H4 (cell line): ENCODE measurements at places on chromosomes 1 and 21. TPM values are rescaled to one million over a fixed set of nuclear protein-coding genes. Genes with fewer than 3 reads are reported as not detected.

KCNK2 gene
- 0.60 and 1.7 TPM in 2 replicates for total RNA-seq

CYP2J2 gene
- total RNA-seq, result 6.1 and 6.5 TPM in 2 replicates

GRCh38 chr1:185155600-185156287 is 1.0 kb downstream of the TRMT1L start:
- no peak for DNase-seq

- peak; percentile 5 for DNase-seq
Observed at GRCh38 chr21:21624674-21625073, 626.5 kb downstream of the NCAM2 start.

GRCh38 chr1:69410893-69411292 is 156.8 kb upstream of the LRRC7 start:
- no peak for DNase-seq

SLC45A3 gene
- 4.3 and 7.1 TPM in 2 replicates for total RNA-seq

MROH7 gene
- total RNA-seq, result not detected in 2 replicates

DNA sequence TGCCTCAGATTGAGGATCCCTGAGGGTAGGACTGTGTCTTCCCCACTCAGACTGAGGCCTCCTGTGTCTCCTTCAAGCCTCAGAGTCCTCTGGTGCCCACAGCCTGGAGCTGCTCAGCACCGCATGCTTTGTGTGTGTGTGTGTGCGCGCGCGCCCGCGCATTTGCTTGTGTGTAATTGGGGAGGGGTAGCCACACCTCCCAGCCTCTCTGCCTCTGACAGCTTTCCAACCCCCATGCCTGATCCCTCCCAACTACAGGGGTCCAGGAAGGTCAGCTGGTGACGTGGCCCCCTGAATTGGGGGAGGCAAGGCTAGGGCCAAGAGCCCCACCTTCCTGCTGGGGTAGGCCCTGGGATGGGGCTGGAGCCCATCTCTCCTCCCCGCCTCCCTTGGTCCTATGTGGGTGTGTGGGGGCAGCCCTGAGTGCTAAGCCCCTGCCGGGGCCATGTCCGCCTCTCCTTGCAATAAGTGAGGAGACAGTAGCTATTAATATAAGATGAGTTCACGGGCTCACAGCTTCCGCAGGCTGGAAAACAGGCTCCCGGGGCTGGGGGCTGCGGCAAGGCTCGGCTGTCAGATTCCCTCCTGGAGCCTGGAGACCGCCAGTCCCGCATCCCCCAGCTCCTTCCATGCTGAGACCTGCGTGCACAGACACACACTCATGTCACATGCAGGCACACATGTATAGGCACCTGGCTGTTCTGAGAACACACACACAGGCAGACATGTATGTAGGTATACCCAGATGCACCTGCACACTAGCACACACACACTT is 7.0 kb downstream of the GPR3 start:
- no peak for DNase-seq

IGSF21 gene
- total RNA-seq, result not detected in 2 replicates

GRCh38 chr1:39282537-39283216 is 78.2 kb downstream of the MACF1 start:
- no peak for DNase-seq

CRNN gene
- not detected in 2 replicates for total RNA-seq

DNA sequence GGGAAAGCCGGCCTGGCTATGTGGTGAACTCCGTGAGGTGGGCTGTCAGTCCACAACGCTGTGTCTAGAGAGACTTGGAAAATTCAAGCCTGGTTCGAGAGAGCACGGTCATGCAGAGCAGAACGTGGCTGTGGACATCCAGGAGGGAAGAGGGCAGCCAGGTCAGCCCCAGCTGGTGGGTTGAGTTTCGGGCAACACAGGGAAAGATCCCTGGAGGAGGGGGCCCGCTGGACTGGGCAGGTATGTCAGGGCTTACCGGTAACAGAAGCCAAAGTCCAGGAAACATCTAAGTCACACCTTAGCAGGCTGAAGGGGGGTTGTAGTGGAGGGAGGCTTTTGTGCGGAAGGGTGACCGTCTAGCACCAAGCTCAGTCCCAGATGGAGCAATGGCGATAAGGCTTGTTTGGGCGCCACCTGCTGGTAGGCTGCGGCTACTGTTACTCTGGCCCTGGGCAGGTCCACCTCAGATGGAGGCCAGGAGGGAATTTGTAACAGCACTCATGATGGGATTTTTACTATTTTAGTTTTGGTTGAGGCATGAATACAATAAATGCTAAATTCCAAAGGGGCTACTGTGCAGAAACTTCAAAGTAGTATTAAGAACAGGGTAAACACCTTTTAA is 143.3 kb upstream of the ZNF644 start:
- DNase-seq, result peak; percentile 56

GRCh38 chr1:86154571-86155050 is 2.0 kb downstream of the COL24A1 start:
- DNase-seq, result no peak

DNA sequence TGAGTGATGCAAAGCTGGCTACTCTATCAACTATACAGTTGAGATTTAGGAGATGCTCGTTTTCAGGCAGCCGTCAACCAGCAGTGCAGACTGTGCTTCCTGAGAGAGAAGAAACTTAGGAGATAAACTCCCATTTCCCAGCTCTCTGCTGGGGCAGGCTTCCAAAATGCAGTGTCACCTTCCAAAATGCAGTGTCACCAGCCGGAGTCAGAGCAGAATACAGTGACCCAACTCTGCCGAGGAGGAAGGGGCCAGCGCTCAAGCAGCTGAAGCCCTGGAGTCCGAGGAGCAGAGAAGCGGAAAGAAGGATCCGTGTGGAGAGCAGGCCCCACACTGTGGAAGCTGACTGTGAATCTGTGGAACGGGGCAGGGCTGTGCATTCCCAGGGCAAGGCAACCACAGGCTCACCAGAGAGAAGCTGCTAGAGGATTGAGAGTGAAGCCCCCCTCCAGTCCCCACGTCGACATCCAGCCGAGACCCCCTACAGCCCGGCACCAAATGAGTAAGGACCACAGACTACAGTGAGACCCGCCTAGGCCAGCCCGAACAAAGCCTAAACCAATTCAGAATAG is 703 bp upstream of the KRTAP12-1 start:
- no peak for DNase-seq

GUCA2A gene
- not detected in 2 replicates for total RNA-seq

DNA sequence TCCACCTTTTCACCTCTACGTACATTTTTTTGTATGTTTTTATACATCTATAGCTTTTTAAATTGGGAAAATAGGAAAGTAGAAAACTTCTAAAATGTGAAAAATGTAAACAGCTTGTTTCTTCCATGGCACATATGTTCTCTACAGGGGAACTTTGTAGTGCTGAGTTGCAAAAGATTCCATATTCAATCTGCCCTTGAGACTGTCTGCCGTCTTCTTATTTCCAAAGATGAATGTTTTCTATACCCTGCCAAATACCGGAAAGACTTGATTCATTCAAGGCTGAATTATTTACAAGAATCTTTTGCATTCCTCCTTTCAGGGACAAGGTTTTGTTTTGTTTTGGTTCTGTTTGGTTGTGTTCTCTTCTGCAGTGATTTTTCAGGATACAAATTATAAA is 1334.5 kb upstream of the ADGRL4 start:
- DNase-seq, result no peak

CLCA4 gene
- total RNA-seq, result not detected in 2 replicates

PTGFR gene
- total RNA-seq, result 0.12 and 0.39 TPM in 2 replicates

GRCh38 chr1:89594096-89594740 is 38.7 kb upstream of the LRRC8C start:
- DNase-seq, result no peak

GRCh38 chr1:25897754-25898153 is 8.5 kb downstream of the STMN1 start:
- no peak for DNase-seq

DNA sequence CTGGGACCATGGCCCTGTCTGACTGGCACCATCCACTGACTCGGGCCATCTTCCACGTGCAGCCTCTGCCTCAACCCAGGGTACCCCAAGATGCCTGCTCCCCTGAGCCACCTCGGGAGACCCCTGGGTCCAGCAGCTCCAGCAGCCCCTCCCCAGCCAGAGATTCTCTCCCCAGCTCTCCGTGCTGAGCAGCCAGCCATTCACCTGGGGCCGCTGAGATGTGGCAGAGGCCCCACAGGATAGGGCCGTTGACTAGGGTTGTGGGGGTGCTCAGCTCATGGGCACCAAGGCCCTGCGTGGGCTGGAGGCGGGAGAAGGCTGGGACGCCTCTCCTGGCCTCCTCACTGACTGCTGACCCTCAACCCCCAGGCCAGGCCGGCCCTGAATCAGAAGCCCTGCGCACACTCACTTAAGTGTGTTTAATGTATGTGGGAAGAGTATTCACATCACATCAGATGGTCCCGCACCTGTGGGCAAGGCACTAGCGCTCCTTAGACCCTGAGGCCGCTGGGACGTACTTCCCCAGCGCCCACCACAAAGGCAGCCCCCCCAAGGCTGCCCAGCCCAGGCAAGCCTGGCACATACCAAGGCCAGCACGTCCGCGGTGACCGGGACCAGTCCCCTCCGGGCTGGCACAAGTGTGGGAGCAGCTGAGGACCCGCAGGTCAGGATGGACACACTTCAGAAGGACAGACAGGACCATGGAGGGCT is 27.8 kb downstream of the SLC19A1 start:
- no peak for DNase-seq

- DNase-seq, result peak; percentile 10
Observed at GRCh38 chr1:197692965-197693364, 82.3 kb downstream of the DENND1B start.

DNA sequence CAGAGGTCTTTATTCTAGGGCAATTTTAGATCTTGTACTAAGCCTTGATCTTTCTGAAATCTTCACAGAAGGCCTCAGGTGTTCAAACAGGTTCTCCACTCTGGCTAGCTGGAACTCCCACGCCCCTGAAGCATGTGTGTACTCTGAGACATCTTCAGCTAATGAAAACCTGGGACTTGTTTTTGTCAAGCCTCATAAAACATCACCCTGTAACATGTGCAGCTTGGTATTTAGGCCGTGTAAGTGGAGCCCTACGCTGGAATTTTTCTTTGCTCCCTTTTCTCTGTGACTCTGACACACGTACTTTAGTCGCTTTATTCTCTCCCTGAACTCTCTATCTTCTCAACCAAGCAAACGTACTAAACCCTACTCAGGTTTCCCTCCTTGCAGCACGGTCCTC is 701.9 kb upstream of the ZP4 start:
- no peak for DNase-seq

- DNase-seq, result peak; percentile 18
Observed at GRCh38 chr1:69947837-69948236, 257.5 kb downstream of the LRRC40 start.

OR2T29 gene
- total RNA-seq, result not detected in 2 replicates

- DNase-seq, result peak; percentile 52
Observed at GRCh38 chr1:235074523-235075047, 54.1 kb downstream of the TOMM20 start.

- no peak for DNase-seq
Observed at GRCh38 chr1:32684167-32684811, 18.3 kb downstream of the SYNC start.

- no peak for DNase-seq
Observed at GRCh38 chr1:217407534-217408001, 223.3 kb downstream of the GPATCH2 start.

GRCh38 chr1:145889722-145890121 is 4.1 kb upstream of the ANKRD35 start:
- no peak for DNase-seq

- no peak for DNase-seq
Observed at GRCh38 chr21:15487196-15487550, 242.6 kb upstream of the USP25 start.

GRCh38 chr21:27425574-27425973 is 458.7 kb upstream of the ADAMTS5 start:
- peak; percentile 74 for DNase-seq

GRCh38 chr1:20998826-20999225 is 177.9 kb downstream of the EIF4G3 start:
- DNase-seq, result no peak

DNA sequence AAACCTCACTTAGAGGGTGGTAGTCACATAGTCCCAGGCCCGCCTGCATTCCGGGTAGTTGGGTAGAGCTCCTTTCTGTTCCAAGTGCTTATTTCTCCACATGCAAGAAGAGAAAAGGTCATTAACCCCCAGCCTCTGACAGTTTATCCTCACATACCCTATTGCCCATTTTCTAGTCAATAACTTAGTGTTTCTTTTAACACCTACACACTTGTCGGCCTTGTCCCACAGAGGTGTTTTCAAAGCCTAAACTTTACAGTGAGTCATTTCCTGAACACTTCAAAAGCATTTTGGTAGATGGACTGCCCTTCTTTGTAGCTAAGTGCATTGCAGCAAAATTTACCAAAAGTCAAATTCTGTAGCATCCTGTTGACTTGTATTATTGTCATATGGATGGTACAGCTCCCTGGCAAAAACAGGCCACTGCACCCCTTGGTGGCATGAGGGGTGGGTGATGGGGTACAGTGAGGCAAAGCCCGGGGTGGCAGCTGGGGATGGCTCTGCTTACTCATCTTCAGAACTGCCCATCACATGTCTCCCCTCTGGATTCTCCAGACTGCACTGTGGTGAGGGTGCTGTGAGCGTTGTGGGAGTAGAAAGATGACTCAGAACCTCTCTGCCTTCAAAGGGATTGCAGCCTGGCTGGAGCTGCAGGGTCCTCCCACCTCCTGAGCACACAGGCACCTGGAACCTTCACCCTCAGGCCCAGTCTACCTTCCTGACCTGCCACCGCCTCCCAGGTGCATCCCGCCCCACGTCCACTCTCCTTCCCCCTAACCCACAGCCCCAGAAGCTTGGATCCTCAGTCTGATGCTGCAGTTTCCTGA is 45.8 kb upstream of the DMRTB1 start:
- peak; percentile 86 for DNase-seq

- peak; percentile 55 for DNase-seq
Observed at GRCh38 chr1:25556791-25557476, 13.5 kb downstream of the LDLRAP1 start.

DNA sequence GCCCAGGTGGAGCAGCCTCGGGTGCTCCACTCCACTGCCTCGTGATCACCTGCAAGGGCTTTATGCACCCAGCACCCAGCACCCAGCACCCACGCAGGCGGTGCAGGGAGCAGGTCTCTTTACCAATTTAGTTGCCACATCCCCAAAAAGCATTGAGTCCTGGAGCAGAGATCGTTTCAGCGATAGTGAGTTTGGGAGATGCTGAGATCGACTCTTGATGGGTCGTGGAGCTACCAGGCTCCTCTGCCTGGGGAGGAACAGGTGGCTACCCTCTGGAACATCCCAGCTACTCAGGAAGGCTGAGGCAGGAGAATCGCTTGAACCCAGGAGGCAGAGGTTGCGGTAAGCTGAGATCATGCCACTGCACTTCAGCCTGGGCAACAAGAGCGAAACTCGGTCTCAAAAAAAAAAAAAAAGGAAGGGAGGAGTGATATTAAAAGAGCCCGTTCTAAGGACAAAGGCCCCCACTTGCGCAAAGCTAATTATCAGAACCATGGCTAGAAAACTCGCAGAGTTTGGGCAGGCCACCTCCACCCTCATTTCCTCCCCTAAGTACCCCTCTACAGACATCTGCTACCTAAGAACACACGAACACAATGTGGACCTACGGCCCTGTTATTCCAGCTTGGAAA is 106.5 kb upstream of the SLC45A1 start:
- DNase-seq, result no peak

DNA sequence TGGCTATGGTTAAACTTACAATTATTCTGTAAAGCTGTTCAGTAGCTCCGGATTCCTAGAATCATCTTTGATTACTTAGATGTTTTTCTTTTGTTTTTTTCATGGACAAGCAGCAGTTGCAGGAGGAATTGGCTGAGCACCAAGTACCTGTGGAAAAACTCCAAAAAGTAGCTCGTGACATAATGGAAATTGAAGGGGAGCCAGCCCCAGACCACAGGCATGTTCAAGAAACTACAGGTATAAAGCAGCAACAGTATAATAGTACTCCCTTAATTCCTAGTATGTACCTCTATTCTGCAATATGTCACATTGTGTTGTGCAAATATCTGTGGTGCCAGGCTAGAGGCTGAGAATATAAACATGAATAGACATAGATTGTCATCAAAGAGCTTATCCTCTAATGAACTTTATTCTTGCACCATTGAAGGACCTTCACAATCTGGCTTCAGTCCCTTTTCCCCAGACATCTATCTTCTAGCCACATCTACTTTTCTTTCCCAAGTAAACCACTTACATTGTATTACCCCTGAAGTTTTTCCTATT is 132.3 kb upstream of the BMP8A start:
- no peak for DNase-seq
